Frontal cortex (tissue), 4 donors: ENCODE measurements at places on chromosomes 1 and 21.

DNA sequence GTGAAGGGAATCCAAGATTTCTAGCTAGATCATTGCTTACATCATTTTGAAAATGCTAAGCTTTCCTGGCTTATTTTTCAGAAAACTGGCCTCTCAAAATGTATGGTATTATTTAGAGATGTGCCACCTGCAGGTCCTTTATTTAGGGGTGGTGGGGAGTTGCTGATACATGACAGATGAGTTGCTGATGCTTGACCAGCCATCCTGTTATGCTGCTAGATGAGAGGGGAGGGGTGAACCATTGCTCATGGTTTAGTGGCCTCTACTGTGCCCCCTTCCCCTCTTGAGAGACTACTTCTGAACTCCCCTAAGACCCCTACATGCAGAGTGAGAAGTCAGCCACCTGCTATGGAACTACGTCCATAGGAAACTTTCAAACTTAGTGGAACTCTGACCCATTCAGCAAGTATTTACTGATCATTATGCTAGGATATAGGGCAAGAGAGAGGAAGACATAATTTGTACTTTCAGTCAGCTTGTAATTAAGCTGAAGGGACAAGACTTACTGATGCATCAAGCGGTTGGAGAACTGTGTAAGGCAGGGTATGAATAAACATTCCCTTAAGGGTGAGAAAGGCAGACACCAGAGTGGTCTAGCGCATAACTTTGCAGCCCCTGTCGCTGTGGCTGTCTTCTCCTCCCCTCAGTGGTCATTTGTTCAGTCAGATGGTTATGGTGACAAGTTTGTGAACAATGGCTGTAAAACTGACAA lies 34.6 kb downstream of the SLAMF6 start:
- DNase-seq = no peak

DNA sequence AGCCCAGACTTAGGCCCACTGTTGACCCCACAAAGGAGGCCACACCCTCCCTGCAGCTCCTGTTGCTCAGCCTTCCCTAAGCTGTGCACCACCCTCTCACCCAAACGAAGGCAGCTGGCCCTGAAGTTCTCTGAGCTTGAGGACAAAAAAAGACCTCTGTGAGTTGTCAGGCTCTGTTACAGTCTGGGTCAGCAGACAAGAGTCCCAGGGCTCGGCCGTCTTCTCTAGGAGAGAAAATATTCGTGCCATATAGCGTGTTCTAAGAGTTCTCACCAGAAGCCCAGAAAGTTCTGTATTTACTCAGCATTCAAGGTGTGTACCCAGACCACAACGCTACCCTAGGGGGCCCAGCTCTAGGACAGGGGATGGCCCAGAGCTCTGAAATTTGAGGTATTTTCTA lies 25.5 kb upstream of the LYST start:
- no peak for DNase-seq

GRCh38 chr1:47991187-47991586 lies 6.0 kb downstream of the TRABD2B start:
- DNase-seq = no peak

DNA sequence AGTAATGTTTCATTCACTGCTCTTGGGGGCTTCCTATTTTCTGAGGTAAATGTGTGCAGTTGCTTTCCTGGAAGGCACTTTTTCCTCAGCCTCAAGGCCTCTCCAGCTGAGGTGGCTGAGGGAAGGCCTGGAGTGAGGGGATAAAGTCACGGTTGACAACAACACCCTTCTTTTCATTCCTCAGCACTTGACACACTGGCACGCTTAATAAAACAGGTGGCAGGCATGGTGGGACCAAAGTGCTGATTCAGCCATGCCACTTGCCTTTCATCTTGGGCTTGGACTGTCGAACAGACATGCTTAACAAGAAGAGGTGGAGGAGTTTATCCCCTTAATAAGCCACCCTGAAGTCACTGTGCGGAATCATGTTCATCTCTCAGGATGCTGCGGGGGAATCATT lies 23.6 kb upstream of the GRHL3 start:
- DNase-seq = no peak

GRCh38 chr21:36509973-36510664 lies 30.2 kb upstream of the CLDN14 start:
- DNase-seq = no peak

GRCh38 chr1:155037043-155037442 lies 3.4 kb downstream of the DCST1 start:
- no peak for DNase-seq

DNA sequence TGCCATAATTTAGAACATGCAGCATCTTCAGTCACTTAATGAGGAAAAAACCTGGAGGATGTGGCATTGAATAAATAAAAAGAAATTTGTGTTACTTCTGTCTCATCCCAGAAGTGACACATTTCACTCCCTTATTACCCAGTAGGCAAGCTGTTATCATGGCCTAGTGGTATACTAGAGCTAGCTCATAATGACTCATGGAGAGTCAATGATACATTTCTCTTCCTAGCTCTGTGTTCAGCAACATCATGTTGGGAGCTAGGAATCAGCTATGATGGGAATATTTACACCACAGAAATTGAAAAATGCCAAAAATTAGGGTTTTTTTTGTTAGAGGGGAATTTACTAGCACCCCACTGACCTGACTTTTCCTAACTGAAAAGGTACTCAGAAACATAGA lies 182.7 kb downstream of the HMCN1 start:
- no peak for DNase-seq

GRCh38 chr1:55868026-55868425 lies 652.9 kb upstream of the USP24 start:
- no peak for DNase-seq

- DNase-seq = no peak
Observed at GRCh38 chr1:37415611-37416244, 58.7 kb upstream of the ZC3H12A start.

DNA sequence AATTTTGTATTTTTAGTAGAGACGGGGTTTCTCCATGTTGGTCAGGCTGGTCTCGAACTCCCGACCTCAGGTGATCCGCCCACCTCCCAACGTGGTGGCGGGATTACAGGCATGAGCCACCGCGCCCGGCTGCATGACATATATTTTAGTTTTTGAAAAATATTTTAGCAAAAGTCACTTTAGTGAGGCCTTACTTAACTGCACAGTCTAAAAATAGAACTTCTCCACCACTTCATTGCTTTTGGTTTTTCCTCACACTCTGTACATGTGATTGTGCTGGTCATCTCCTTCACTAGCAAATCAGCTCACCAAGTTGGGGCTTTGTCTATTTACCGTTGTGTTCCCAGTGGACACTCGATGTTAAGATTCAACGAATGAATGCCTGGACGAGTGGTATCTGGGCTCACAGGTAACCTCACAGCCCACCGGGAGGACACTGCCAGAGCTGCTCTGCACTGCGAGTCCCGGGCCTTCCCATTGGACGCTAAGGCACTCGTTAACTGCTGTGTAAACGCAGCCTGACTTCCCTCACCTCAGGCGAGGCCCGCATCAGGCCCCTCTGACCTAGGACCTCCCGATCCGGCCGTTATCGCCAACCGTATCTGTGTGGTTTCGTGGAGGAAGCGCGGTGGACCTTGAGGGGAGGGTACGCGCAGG lies 14.0 kb upstream of the ZNF692 start:
- no peak for DNase-seq

GRCh38 chr1:33420870-33421775 lies 9.8 kb downstream of the PHC2 start:
- DNase-seq = no peak

DNA sequence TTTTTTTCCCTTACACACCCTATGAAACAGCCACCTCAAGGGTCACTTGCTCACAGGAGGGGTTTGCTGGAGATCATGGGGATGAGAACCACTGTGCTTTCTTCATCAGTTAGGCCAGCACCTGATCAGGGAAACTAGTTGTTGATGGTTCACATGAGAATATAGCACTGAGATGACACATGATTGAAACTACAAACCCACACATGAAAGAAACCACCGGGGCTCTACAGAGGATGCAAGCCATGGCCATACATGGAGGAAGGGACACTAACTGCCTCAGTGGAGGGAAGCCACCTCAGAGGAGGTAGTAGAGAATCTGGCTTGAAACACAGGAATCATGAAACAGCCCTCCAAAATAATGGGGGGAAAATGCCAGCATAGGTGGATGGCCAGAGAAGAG lies 63.2 kb downstream of the PRKAB2 start:
- no peak for DNase-seq

DNA sequence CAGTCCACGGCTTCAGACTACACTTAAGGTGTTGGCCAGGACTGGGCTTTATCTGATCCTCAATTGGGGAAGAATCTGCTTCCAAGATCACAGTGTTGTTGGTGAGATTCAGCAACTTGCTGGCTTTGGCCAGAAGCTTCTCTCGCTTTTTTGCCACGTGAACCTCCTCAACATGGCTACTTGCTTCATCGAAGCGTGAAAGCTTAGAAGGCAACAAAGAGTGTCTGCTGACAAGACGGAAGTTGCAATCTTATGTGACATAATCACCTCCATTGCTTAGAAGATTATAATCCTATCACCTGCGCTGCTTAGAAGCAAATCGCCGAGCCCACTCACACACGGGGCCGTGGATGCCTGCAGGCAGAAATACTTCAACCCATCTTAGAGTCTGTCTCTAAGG lies 10.4 kb upstream of the ITPKB start:
- no peak for DNase-seq

DNA sequence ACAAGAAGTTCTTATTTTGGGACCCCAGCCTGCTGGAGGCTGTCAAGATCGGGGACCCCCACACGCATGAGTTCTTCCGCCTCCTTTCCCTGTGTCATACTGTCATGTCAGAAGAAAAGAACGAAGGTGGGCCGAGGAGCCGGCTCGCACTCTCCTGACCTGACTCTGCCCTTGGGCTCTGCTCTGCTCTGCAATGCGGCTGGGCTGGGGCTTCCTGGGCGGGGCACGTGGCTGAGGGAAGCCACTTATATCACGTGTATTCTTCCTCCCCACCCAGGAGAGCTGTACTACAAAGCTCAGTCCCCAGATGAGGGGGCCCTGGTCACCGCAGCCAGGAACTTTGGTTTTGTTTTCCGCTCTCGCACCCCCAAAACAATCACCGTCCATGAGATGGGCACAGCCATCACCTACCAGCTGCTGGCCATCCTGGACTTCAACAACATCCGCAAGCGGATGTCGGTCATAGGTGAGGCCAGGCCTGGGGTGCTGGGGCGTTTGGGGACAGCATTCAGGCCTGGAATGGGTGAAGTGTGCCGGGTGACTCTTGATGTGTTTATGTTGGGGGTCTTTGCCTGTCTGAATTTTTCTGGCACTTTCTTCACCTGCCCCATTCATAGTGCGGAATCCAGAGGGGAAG lies 17.6 kb downstream of the ATP8B2 start:
- DNase-seq = no peak

- DNase-seq = no peak
Observed at GRCh38 chr1:34929853-34930701, 627 bp upstream of the DLGAP3 start.

GRCh38 chr1:225468270-225469020 lies 40.6 kb upstream of the LBR start:
- no peak for DNase-seq

GRCh38 chr1:4972761-4973320 lies 318.4 kb downstream of the AJAP1 start:
- no peak for DNase-seq

GRCh38 chr1:36486439-36487335 lies 4.0 kb upstream of the CSF3R start:
- no peak for DNase-seq

DNA sequence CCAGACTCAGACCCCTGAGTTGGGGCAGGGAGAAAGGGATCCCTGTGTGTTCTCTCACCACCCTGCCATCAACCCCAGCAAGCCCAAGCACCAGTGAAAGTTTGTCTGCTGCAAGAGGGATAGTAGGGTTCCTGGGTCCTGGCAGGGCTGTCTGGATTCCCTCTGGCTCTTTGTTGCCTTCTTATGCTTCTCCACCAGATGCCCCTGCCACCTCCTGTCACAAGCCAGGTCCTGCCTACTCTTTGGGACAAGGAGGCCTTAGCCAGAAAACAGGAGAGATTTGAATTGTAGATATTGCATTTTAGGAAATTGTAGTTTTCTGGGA lies 21.7 kb downstream of the UBE2T start:
- no peak for DNase-seq

DNA sequence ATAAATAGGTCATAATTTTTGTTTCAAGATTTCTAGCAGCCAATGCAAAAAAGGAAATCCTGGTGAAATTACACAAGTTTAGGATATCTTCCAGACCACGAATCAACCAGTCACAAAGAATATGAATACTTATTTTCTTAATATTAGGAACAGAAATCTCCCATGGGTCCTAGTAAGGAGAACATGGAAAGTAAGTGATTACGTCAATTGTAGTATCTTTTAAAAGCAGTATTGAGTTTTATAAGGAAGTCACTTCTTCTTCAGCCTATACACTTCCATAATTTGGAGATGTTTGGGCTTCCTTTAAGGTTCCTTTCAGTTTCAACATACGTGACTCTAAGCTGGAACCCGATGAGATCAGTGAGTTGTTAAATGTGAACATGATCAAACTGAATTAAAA lies 534.5 kb downstream of the USP25 start:
- no peak for DNase-seq

DNA sequence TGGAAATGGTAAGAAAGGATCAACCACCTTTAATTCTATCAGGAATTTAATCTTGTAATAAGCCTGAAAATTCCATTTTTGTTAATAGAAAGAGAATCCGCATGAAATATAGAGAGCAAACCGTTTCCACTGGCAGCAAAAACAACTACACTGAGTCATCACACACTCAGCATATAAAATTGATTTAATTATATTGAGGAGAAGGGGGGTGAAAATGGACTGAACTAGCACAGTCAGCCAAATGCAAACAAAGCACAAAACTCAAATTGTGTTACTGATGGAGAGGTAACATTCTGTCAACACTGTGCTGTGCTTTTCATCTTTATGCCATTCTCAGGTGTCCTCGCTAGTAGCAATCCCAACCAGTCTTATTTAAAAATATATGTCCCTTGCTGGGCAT lies 1583.9 kb downstream of the MRPL39 start:
- no peak for DNase-seq

GRCh38 chr1:55997536-55997935 lies 581.8 kb downstream of the PLPP3 start:
- DNase-seq = no peak

- DNase-seq = no peak
Observed at GRCh38 chr1:154822233-154822632, 47.8 kb downstream of the KCNN3 start.

- no peak for DNase-seq
Observed at GRCh38 chr1:28127617-28128257, 39.3 kb upstream of the EYA3 start.

DNA sequence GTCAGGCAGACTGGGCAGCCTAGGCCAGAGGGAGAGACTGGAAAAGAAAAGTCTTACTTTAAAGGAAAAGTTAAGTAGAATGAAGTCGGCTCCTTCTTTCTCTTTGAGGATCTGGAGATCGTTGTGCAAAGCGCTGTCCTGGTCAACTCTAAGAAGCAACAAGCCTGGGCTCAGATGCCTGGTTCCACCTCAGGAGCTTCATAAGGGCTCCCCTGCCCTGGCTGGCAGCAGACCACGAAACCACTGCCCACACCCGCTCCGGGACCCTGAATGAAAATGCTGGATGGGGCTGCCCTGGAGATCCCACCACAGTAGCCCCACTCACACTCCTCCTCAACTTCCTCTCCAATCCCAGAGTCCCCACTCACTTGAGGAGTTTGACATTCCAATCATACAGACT lies 6.4 kb downstream of the UBE2Q1 start:
- no peak for DNase-seq

GRCh38 chr1:66552829-66553228 lies 18.9 kb downstream of the SGIP1 start:
- DNase-seq = no peak
